Renal pelvis (tissue), 12 donors: ENCODE measurements at places on chromosomes 1 and 21.

GRCh38 chr1:155933591-155934096, 569 bp downstream of the KHDC4 start:
- DNase-seq = no peak

GRCh38 chr1:14440166-14440565, 158.3 kb upstream of the KAZN start:
- DNase-seq = no peak

DNA sequence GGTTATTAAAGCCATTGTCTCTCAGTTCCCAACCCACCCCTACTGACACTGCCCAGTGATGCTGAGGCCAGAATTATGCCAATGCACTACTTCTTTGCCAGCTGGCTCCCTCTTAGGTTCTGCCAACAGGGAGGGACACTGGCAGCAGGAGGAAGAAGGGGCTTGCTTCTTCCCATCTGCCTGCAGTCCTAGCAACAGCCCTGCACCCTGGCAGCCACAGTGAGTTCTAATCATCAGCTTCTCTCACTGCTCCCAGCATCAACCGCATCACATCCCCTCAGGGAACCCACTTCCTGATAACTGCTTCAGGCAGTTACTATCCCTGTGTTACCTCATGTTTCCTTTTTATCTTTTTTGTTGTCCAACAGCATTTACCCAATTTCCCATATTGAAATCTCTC, 86.2 kb downstream of the UBR4 start:
- DNase-seq = no peak

GRCh38 chr1:9726905-9727595, 75.5 kb downstream of the PIK3CD start:
- DNase-seq = no peak

DNA sequence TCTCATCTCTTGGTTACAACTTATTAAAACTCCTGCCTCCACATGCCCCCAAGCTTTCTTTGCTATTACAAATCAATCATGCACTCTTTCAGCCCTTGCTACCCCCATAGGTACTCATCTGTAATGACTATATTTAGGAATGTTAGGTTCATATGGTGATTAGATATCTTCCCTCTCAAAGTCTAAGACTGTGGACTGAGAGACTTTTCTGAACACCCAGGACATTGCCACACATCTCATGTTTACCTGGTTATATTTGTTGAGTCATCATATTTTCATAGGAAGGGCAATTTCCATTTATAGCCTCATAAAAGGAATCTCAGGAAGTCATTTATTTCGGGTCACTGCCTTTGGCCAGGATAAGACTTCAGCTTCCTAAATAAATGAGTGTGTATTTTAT, 81.5 kb upstream of the LPGAT1 start:
- no peak for DNase-seq

- no peak for DNase-seq
These were observed 36.9 kb upstream of the TARBP1 start for GRCh38 chr1:234515821-234516241.

- DNase-seq = no peak
These were observed 711 bp downstream of the TRNP1 start for GRCh38 chr1:26994020-26994786.

DNA sequence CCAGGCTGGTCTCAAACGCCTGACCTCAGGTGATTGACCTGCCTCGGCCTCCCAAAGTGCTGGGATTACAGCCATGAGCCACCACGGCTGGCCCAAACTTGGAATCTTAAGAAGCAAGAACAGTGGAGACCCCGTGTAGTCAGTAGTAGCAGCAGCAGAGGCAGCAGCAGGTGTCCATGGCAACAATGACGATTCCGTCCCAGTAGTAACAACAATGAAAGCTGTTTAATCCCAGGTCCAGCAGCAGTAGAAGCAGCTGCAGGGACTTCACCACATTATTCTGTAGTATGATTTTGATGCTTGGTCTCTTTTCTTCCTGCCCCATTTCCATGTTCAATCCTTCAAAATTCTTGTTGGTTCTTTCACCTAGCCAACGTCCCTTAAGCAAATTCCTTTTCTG, 69.6 kb upstream of the KCTD3 start:
- no peak for DNase-seq

DNA sequence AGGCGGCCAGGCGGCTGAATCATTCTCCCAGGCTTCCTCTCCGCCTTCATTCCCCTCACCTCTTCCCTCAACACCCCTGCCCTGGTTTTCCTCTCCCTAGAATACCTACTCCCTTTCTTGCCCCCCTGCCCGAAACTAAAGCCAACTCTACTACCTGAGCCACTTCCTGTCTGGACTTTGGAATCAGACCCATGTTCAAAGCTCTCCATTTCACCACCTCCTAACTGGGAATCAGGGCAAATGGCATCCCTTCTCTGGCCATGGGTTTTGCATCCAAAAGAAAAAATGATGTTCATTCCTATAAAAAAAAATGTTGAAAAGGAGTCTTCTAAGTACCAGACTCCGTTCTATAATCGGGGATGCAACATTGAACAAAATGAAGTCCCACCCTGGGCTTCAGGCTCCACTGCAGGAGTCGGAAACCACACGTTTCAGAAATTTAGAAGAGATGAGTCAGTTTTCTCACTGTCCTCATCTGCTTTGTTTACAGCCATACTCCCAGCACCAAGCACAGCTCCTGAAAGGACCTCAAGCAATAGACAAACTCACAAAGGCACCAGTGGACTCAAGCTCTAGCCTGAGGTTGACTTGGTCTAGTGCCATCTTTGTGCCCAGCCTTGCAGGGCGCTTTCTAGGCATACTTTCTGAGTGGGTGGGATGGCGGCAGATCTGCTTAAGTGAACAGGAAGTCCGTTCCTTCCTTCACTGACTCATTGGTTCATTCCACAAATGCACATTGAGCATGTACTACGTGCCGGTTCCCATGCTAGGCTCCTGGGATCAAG, 176.2 kb downstream of the IGSF21 start:
- no peak for DNase-seq

- no peak for DNase-seq
These were observed 29.1 kb upstream of the GFI1 start for GRCh38 chr1:92515796-92516201.

GRCh38 chr1:200888349-200888838, 6.3 kb upstream of the INAVA start:
- no peak for DNase-seq

DNA sequence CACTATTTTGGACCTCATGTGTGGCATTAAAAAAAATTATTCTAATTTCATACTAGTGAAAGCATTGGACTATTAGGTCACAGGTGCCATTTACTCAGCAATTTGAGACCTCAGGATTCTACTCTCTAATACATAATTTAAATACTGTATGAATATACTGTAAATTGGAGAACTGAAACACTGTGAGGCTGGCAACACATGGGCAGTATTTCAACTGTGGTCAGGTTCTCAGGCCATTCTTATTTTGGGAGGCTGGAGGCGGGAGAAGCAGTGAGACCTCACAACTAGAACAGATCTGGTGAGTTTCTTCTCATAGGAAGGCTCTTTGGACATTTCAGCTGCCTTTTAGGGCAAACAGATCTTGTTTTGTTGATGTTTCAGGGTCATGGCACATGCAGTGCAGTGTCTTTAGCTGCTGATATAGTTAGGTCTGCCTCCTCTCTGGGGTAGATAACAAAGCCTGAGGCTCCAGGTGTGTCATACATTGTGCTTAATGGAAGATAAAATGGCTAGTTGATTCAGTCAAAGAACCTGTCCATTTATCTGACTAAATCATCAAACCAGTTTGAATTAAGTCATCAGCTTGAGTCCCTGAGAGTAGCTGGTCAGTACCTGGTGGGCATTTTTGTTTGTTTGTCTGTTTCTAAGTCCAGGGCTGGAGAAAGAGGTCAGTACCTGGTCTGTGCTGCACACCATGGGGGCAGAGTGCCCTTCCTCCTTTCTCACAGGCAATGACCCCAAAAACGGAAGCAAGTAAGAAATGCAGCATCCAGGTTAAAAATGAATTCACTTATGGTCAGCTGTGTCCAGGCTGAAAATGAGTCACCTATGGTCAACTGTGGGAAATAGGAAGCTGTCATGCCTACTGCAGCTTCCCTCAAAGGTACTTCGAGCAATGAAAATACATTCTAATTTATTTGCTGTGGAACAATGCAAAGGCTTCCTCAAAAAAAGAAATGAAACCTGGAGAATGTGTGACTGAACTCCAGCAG, 216.2 kb downstream of the SDCCAG8 start:
- DNase-seq = no peak

DNA sequence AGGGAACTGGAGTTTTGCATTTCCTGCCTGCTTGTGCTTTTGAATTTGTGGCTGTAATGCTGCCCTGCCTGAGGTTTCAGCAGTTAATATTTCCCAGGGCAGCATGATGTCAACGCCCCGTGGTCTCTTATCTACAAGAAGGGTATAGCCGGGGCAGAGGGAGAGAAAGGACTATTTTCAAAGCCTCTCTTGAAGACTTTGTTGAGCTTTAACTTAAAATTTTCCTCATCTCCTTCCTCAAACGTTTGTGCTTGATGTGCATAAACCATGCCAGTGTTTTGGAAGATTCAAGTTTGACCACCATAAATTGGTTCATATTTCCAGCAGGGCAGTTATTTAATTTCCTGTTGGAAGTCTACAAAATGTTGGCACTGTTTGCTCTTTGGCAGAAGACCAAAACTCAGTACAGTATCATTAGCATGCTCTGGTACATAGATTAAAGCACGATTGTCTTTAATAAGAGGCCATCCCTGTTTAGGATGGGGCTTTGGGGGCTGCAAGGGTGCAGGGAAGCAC, 43.4 kb downstream of the ROR1 start:
- DNase-seq = no peak

- DNase-seq = no peak
These were observed 12.8 kb upstream of the S100A2 start for GRCh38 chr1:153578490-153578889.

- DNase-seq = no peak
These were observed 58.1 kb downstream of the HLCS start for GRCh38 chr21:36908260-36908908.

- no peak for DNase-seq
These were observed 69.7 kb downstream of the RUNX1 start for GRCh38 chr21:34979383-34979782.

DNA sequence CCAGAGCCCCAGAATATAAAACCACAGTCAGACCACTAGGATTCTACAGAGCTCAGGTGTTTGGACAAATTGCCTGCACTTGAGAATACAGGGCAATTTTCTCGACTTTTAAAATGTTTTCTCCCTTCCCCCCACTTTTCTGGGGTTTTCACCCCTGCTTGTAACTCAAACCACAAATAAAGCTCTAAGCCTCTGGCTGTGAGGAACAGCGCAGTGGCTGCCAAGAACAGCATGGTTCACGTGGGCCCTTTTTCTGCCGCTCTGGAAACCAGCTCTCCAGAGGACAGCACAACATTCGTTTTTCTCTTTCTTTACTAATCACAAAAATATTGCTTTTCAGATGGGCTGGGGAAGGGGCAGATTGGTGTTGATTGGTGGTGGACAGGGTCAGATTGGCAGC, 102.2 kb upstream of the JUN start:
- DNase-seq = no peak

DNA sequence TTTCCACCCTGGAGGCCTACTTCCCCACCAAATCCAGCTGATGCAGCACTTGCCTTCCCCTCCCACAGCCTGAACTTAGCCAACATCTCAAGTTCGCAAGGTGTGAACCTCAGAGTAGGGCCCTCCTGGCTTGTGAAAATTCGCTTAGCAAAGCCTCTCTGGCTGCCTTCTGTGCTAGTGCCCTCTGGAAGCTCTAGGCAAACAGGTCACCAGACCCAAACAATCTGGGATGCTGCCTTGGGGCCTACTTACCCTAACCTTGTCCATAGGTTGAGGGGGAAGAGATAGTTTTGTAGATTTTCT, 30.3 kb upstream of the TRABD2B start:
- no peak for DNase-seq

GRCh38 chr1:19289244-19289643, 674 bp upstream of the AKR7A3 start:
- no peak for DNase-seq

DNA sequence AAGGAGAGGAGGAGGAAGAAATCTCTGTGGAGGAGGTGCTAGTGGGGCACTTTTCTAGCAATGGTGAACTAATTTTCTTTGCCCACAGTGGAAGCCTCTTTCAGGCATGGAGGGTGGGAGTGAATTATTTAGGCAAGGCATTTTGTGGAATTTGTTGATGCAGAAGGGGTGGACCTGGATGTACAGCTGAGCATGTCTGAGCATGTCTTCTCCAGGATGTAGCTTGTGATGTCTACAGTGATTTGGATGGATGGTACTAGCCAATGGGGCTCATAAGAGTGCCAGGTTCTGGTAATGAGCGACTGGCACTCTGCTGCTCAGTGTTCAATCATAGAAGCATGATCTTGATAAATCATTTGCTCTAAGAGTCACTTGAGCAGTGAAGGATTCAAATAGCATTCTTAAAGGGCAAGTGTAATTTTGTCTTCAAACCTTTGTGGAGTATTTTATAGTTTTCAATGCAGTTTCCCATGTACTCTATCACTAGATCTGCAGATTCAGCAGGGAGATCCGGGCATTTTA, 153.9 kb upstream of the LMO4 start:
- DNase-seq = no peak

GRCh38 chr1:215243345-215244054, 161.0 kb downstream of the KCNK2 start:
- no peak for DNase-seq

GRCh38 chr1:98280049-98280448, 359.2 kb upstream of the DPYD start:
- DNase-seq = no peak

DNA sequence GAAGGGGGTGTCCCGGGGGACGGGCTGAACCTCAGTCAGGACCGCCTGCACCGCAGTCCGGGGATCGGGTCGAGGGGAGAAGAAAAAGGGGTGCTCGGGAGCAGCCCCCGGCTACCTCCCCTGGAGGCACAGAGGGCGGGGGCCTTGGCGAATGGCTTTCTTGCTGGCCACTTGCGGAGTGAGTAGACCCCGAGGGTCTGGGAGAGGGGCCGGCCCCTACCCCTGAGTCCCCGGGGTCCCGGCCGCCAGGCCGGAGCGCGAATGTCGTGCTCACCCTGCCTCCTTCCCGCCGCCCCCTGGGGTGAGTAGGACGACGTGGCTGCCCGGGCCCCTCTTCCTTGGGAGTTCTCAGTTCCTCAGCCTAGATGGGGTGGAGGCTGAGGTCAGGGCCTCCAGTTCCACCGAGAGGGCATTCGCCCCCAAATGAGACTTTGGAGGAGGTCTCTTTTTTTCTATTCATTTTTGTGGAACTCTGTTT, 113.0 kb downstream of the OSBPL9 start:
- peak; percentile 23 for DNase-seq

DNA sequence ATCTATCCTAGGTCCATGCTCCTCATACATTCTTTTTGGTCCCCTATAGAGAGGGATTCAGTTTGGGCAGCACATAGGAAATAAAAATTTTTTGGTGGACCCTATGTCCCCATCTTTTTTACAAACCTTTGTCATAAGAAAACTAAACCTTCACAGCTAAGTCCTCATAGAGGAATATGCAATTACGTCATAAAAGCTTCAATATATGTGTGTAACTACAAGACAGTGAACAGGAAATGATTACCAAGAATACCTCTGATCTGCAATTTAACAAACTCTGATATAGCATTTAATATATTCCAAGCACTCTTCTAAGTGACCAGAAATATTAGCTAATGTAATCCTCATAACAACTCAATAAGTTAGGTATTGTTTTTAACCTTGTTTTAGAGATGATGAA, 6.3 kb upstream of the DENND2C start:
- no peak for DNase-seq

- peak; percentile 4 for DNase-seq
These were observed 113.2 kb upstream of the CYYR1 start for GRCh38 chr21:26686278-26686677.

- peak; percentile 83 for DNase-seq
These were observed 28.8 kb downstream of the AHDC1 start for GRCh38 chr1:27574871-27575831.
